ENCODE measurements at places on chromosomes 13 and 19.

DNA sequence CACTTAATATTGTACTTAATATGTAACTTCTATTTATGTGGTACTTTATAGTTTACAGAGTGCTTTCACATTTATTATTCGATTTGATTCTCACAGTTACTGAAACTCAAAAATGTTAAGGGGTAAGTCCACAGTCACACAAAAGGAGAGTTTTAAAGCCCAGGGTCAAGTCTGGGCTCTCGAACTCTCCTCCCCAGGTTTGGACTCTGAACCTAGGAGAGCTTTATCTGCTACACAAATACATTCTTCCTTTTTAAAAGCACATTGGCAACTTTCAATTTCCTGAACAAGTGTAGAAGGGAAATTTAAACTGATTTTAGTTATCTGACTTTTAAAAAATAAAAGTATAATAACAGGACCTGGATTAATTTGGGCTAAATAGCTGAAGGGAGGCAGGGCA, 139.2 kb downstream of the ZAR1L start:
- no peak for DNase-seq

DNA sequence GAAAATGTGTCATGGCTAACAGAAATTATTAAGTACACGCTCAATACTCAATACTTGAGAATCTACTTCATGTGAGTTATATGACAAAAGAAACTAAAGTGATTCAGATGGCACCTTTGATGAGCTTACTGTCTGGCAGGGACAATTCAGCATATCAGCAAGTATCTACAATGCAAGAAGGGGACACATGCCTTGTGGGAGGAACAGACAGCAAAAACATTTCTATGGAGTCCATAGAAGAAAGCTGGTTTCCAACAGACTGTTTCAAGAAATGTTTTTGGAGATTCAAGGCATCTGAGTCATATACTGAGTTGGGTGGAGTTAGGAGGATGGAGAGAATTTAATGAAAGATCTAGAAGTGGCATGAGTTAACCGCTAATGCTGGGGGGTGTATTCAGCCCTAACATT, 54.7 kb downstream of the MBNL2 start:
- DNase-seq: no peak

- DNase-seq: no peak
Measured at GRCh38 chr19:5104871-5105351, 136.0 kb downstream of the KDM4B start.

DNA sequence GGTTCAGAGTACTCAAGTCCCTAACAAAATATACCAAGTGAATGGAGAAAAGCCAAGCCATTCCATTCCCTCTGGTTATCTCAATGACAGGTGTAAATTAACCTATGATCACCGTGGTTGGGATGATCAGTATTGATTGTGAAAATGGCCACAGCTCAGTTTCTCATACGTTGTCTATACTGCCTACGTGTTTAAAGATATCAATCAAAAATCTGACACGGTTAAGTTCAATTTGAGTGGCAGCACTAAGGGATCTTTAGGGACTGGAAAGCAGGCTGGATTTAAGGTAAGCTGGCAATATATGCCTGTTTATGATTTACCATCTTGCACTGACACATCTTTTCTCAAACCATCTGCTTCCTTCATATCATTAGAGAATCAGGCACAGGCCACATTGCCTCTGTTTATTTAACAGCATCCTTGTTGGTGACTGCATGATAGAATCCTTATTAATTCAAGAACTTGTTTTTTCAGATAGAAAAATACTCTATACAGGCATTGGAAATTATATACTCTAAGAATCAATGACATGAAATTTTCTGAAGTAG, 907.9 kb downstream of the PCDH9 start:
- DNase-seq: no peak

DNA sequence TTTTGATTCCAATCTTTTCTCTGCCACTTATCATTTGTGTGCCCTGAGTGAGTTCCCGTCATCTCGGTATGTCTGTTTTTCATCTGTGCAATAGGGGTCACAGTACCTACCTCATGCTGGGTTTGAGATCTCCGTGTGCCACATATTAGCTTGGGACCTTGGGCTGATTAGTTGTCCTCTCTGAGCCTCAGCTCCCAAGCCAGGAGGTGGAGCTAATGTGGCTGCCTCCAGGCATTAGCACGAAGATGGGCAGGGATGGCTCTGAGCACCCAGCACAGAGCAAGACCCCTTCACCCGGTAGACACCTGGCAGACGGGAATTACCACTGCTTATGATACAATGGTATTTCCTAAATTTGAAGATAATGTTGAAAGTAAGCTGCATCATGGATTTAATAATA, 35.8 kb upstream of the XPO4 start:
- no peak for DNase-seq

DNA sequence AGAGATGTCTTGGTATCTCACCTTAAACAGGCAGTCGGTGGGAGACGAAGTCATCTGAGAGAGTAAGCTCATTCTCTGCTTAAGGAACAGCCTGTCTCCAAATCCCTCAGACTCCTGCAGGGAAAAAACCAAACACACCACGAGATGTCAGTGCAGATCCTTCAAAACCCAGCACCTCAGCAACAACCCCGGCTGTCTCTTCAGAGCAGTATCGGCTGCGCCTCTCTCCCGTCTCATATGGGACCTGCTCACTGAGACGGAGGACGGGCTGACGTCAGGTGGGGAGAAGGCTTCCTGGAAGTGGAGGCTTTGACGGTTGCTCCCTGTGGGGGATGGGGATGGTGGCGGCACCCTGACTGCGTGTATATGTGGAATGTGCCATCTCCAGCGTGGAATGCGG, 43.6 kb downstream of the ANKRD27 start:
- no peak for DNase-seq

- no peak for DNase-seq
Measured at GRCh38 chr19:49150106-49150943, 4.9 kb downstream of the HRC start.

DNA sequence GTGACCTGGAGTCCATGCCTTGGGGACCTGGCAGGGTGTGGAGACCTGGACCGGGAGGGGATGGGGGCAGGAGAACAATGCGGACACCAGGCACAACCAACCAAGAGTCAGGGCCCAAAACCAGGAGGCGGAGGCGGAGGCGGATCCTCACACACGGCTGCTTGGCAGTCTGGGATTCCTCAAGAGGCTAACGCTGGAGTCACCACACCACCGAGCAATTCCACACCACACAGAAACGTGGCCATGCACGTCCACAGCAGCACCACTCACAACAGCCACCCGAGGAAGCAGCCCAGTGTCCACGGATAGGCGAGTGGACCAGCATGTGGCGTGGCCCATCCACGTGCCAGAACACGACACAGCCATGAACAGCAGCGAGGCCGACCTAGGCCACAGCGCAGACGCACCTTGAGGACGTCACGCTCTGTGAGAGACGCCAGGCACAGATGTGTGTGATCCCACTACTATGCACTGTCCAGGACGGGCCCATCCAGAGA, 17.7 kb downstream of the SBNO2 start:
- no peak for DNase-seq

DNA sequence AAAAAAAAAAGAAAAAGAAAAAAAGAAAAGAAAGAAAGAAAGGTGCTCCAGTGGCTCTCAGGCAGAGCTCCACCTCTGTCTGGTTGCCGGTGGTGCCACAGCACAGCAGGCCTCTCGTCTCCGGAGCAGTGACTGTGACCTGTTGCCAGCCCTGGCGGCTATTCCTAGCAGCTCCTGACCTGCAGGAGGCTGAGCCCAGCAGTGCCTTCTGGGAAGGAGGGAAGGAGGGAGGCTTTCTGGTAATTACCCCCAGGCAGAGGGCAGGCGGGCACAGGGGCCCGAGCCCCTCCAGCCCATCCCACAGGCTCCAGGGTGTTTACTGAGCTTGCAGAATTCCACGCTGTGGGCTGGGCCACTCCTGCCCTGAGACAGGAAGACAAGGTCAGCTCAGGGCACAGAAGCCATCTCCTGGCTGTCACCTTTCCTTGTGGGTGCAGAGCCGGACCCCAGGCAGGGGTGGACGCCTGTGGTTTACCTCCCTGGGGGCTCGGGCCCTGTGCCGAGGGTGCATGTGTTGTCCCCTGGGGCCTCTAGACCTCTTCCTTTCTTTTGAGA, 77.9 kb downstream of the GNG7 start:
- DNase-seq: no peak

DNA sequence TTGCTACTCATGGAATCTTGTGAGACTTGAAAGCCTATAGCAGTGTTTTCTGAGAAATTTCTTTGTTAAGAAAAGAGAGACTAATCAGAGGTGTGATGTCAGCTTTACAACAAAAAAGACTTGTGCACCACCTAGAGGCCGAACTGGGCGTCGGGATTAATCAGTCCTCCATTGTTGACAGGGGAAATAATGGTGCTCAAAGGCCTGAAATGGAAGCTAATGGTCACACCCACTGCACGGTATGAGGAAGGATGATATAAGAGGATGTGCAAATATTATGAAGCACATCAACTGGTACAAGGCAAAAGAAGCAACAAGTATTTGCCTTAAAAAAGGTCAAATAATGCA, 480.2 kb upstream of the MIR17HG start:
- no peak for DNase-seq

DNA sequence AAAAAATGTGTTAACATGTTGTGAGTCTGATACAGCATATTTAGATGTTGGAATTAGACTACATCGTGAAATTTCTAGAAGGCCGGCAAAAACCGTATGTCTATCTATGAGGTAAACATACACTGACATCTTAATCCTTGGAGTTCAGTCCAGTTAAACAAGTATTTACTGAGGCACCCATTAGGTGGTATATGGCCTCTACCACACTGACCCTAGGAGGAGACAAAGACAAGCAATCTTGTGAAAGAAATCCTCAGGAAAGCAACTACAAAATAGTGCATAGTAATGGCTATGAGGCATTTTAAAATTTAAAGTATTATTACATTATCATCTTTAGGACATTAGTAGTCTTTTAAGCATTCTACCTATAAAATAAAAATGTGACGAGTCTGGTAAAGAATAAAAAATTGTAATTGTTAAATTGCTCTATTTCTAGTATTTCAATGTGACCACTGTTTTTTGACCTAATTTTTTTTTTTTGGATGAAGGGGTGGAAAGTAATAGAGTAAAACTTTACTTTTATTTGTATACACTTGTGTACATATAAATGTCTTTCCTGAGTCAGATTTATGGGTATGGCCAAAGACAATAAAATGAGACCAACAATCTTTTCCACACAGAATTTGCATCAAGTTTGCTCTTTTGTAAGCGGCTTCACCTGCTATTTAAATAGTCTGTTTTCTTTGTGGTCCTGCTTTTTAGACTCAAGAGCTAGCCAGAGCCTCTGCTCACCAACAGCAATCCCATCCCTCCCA, 50.5 kb downstream of the KATNAL1 start:
- DNase-seq: no peak

- DNase-seq: no peak
Measured at GRCh38 chr13:86559901-86560300, 760.7 kb upstream of the SLITRK6 start.

GRCh38 chr19:15371786-15372380, 7.7 kb downstream of the AKAP8 start:
- no peak for DNase-seq

GRCh38 chr13:31207661-31208552, 8.1 kb downstream of the B3GLCT start:
- no peak for DNase-seq

- DNase-seq: no peak
Measured at GRCh38 chr13:46121033-46121432, 16.2 kb upstream of the CPB2 start.

DNA sequence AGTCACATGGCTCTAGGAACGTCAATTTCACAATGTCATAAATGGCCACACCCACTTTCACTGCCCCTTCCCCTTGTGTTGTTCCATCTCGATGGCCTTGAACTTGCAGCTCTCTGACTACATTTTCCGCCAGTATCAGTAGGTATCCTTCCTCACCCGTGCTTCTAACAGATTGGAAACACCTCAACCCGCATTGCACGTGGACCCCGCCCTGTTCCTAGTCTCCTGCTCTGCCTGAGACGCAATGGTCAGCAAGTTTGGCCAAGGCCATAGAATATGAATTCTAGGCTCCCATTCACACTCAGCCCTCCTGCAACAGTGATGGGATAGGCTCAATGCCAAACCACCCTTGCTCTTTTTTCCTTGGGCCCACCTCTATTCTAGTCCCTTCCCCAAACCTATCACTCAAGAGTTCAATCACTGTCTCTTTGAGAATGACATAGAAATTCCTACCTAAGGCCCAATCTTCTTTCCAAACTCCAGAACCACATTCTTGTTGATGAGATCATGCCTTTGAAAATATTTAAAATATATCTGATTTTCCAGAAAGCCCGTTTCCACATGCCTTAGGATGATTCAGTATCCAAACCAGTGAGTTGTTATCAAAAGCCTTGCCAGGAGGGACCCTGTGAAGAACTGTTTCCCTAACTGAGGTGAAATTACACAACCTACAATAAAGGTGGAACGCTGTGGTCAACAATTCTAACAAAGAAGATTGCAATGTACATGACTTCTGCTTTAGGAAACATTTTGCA, 334.6 kb downstream of the MYO16 start:
- peak; percentile 19 for DNase-seq

All from AG04449 (cell line).